Hippocampal formation (tissue), 2 donors: ENCODE measurements at places on chromosomes 11 and 22.

DNA sequence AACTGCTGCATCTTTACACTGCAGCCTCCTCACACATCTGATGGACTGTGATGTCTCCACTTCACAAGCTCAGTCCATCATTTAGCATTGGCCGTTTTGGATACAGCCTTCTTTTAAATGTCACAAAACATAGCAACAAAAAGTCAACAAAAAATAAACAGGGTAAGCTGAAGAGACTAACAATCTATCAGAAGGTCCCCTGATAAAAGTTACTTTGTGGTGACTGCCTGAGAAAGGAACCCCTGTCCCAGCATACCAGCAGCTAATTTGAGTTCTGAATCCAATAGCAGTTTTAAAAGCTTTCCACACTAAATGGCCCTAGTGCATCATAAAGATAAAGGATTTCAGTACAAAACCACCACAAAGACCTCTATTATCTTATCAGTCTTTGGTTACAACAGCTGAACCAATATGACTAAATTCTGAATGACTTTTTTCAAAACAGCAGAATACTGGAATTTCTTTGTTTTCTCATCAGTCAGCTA is 162.4 kb downstream of the SOX6 start:
- DNase-seq = peak; percentile 75

DNA sequence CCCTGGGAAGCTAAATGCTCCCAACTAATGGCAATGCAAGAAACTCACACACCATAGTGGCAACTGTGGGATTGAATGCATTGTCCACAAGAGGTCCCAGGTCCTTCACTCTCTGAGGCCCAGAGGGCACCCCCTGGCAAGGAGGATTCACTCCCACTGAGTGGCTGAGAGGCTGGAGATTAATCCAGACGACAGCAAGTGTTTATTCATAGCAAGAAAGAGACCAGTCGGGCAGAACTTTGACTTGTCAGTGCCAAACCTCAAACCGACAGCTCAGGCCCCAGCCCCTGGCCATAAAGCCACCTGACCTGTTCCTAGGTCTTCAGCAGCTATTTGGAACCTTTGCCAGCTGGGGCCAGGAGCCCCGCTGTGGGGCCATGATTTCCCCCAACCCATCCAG is 54.5 kb upstream of the MPEG1 start:
- DNase-seq = no peak

GRCh38 chr11:82814379-82814778 is 80.7 kb upstream of the FAM181B start:
- no peak for DNase-seq

DNA sequence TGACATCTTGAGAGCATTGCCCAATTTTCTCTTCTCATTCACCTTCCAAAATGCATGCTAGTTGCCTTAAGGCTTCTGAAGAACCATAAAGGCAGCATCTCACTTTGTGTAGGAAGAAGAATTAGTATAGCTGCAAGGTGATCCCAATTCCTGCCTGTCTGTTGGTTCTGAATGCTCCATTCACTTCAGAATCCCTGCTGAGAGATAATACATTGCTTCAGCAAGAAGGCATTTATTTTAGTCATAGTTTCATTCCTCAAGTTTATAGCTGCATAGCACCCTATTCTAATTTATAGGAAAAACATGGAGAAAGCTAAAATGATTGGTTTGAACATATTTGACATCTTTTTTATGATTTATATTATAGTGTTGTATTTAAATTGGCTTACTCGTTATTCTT is 181.3 kb downstream of the METTL15 start:
- no peak for DNase-seq

DNA sequence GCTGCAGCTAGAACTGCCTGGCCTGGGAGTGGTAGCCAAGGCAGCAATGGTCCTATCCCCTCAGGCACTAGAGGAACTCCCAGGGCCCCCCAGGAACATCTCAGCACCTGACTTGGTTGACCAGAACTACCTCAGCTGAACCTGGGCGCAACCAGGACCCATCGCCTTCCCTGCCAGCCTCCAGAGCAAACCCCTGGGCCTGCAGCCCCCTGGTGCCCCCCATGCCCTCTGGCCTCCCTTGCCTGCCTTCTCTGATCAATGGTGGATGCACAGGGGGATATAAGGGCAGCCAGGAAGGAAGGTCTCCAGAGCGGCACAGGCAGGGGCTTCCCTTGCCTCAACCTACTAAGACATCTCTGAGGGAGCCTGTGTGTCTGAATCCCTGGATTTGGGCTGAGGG is 13.5 kb downstream of the MS4A10 start:
- DNase-seq = no peak

GRCh38 chr11:69915151-69915500 is 95.9 kb upstream of the FGF3 start:
- no peak for DNase-seq

DNA sequence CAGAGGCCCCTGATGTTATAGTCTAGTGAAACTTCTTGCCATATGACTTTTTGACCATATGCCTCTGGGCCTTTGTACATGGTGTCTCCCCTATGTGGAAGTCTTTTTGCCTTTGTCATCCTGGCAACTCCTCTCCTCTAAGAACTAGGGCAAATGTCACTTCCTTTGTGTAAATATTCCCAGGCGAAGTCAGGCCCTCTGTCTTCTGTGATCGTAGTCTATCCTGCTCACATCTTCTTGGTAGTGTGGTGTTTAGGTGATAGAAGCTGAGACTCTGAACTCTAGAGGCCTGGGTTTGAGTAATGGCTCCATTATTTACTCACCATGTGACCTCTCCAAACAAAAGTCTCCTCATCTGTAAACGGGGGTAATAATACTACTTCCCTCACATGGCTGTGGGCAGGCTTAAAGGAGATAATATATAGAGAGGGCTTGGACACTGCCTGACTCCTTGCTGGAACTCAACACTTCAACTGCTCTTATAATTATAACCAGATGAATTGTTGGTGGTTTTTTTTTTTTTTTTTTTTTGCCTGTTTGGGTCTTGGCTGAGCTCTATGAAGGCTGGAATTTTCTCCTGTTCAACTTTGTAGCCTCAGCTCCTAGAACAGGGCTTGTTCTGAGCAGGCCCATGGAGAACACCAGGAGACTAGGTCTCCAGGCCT is 43.8 kb downstream of the INSC start:
- no peak for DNase-seq

- peak; percentile 79 for DNase-seq
Observed at GRCh38 chr11:117600234-117600783, 196.7 kb downstream of the DSCAML1 start.

DNA sequence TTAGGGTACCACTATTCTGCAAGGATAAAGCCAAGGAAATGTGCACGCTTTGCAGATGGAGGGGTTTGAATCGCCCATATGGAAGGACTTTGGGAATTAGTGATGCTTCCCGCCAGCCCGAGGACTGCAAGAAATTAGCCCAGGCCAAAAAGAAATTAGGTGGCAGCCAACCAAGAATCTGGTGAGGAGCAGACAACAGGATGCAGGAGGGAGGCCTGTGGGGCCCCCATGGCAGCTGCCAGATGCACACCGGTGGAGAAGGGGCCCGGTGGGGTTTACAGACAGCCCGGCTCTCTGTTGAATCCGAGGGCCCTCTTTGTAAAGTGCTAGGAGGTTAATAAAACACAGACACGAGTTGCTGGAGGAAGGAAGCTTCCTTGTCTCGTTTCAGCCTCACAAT is 73.5 kb downstream of the TIMP3 start:
- DNase-seq = no peak

DNA sequence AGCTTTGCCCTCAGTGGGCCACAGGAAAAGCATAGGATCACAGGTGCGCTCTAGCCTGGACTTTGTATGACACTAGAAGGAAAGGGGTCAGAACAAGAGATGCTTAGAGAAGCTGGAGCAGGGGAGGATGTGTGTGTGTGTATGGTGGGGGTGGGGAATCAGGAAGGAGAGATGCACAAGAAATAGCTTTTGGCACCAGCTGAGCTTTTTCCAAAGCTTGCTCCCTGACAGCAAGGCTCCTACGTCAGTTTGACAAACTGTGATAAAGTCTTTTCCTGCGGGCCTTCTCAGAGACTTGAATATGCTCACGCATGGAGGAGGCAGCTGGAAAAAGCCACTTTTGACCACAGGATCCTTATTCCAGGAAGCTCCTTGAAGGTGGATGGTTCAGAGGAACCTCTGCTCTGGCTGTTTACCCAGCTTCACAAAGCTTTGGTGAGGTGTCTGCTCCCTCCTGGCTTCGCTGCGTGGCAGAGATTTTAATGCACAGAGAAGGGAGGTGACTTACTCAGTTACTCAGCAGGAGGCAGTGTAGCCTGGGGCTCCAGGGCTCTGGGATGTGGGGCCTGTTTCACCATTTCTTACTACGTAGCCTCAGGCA is 3.9 kb downstream of the CDC42EP1 start:
- DNase-seq = no peak

GRCh38 chr11:127057126-127057525 is 56.6 kb upstream of the KIRREL3 start:
- no peak for DNase-seq

DNA sequence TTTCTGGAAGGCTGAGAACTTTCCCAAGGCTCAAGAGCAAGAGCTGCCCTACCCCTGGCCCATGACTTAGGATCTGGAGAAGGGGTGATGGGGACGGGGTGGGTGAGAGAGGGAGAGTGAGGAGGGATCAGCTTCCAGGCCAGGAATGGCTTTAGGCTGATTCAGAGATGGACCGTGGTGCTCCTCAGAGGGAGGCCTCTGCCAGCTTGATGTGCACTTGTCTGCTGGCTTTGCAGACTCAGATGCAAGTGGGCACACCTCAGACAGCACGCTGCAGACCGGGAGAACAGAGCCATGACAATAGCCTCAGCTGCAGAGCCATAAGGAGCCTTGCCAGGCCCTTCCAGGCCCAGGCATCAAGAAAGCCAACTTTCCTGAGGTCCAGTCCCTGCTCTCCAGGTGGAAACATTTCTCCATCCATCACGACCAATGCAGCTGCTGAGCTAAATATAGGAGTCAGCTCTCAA is 41.3 kb downstream of the ALX4 start:
- no peak for DNase-seq

- peak; percentile 91 for DNase-seq
Observed at GRCh38 chr22:27880778-27881394, 38.2 kb downstream of the PITPNB start.

- no peak for DNase-seq
Observed at GRCh38 chr11:64027651-64028397, 7.9 kb upstream of the FLRT1 start.

DNA sequence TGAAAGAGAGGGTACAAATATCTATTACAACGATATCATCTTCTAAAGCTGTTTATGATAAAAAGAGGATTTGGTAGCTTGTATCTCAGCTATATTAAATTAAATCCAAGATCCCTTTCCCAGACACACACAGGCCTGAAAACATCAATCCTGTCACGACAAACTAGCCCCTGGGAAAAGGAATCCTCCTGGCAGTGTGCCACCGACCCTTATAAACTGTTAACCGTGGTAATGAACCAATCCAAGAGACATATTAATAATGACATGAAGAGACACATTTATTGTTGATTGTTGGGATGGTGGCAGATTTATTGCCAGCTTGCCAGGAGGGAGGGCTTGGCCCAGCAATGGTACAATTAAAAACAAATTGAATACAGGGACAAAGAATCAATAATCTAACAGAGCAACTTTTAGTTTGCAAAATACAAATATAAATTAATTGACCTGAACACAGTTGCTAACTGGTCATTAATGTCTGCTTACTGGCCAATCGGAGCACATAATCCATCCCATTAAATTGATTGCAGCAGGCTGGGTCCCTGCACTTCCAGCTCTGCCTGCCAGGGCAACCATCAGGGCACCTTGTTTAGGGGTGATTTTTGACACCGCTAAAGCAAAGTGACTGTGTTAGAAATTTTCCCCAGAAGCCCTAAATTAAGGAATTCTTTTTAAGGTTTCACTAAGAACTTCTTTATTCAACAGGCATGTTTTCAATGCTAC is 887.6 kb downstream of the OPCML start:
- no peak for DNase-seq

DNA sequence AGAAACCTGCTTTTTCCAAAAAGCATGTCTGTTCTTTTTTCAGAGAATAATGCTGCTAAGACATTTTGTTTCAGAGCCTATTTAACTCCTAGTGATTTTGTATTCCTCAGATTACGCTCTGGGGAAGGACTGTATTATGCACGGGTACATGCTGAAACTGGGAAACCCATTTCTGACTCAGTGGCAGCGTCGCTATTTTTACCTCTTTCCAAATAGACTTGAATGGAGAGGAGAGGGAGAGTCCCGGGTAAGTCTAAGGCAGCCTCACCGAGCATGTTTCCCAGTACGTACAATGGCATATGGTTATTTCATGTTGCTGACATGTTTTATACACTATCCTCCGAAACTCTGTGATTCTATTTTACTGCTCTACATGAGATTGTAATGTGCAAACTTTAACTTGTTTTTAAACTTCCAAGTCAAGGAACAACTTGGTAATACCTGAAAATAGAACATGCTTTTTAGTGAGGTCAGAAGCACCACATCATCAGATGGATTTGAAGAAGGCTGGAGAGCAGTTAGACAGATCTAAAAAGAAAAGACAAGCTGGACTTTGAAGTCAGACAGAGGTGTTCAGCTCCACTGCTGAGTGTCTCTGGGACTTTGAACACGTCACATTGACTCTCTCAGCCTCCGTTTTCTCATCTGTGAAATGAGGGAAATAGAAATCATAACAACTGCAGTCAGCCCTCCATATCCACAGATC is 23.7 kb upstream of the MYO18B start:
- DNase-seq = no peak

GRCh38 chr11:82308979-82309378 is 424.7 kb downstream of the FAM181B start:
- DNase-seq = no peak

DNA sequence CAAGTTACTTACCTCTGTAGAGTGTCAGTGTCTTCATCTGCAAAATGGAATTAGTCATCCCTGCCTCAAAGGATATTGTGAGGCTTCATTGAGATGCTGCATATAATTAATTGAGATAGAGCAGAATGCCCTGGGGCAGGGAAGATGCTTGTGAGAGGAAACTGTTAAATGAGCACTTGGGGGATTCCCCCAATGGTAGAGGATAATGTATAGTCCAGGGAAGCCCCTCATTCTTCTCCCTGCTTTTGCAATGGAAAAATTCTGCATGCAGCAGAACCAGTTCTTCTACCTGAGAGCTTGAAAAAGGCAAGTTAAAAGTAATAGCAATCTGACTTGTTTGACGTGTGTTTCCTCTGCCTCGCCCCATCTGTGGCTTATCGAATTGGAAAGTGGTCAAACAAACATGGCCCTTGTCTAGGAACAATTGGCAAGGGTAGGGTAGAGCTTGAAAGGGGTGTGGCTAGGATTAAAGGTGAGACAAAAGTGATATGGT is 90.9 kb downstream of the NAV2 start:
- no peak for DNase-seq

DNA sequence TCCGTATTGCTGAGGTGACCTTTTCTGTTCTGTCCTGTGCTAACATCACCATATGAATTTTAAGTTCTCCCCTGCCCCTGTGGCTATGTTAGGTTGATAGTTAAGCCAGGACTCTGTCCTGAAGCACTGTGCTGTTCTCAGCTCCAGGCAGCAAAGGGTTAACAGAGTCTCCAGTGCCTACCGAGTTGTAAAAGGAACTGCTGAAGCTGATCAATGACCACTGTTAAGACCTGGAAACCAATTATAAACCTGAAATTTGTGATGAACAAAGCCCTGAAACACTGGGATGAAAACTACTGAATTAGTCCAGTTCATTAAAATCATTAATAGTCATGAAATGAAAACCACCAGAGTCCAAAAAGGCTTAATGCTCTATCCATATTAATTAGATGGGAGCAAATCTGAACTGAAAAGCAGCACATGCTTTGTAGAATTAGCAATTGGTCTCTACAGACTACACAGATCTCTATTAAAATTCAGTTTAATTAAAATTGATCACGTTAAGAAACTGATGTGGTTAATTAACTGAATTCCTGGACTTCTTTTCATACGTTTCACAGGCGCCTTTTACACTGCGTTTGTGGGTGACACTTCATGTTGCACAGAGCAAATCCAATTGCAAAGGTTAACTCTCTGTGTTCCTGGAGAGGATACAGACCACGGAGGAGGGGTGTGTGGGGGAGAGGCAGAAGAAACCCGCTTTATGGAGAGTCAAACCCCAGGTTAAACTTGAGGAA is 188.5 kb upstream of the MPPED2 start:
- DNase-seq = peak; percentile 34
